ENCODE measurements at places on chromosomes 3 and 15.

DNA sequence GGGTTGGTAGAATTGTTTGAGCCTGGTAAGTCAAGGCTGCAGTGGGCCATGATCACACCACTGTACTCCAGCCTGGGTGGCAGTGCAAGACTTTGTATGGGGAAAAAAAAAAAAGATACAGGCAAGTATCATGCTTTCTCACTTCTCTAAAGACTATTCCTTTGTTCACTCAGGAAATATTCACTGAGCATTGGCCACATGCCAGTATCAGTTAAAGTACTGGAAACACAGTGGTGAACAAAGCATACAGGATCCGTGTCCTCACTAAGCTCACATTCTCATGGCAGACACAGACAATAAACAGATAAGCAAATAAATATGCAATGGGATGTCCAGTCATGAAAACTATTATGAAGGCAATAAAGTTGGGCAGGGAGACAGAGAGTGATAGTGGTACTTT is 5.1 kb upstream of the MTHFS start:
- DNase-seq, result no peak

DNA sequence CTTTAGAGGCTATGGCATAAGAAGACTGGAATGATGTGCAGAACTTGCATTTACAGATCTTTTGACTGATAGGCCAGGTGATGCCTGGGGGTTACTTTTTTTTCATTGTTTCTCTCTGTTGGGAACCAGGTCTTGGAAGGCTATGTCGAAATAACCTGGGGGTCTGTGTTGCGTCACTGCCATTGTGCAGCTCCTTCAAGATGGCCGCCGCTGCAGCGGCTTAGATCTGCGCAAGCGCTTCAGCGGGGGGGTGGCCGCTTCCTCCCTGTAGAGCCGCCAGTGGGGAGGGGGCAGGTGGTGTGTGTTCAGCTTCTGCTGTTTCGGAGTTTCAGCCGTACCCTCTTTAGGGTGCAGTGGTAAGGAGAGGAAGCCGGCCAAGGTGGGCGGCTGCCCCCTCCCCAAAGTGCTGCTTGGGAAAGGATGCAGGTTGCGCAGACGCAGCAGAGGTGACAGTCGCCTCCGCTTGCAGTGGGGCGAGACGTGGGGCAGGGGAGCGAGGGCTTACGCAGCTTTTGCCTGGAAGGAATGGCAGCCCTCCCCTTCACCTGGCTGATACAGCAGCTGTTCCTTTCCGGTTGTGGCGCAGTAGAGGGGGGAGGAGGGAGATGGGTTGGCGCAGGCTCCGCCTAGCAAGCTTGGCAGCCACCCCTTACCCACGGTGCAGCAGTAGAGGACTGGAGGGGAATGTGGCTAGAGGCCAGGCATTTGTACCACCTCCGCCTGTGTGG is 1.5 kb downstream of the SNRPN start:
- peak; percentile 63 for DNase-seq

DNA sequence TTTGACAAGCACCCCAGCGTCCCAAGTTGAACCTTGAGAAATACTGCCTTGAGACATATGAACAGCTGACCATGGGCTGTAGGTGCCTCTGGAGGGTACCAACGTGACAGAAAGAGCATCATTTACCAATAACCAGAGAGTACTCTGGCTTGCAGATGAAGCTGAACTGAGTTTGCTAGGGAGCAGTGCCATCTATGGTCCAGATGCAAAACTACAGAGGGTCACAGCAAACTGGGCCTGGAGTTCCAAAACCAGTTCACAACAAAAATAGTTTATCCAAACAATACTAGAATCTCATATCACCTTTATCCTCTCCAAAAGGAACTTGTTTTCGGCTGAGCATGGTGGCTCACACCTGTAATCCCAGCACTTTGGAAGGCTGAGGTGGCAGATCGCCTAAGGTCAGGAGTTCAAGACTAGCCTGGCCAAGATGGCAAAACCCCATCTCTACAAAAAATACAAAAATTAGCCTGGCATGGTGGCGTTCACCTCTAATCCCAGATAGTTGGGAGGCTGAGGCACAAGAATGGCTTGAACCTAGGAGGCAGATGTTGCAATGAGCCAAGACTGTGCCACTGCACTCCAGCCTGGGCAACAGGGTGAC is 69.3 kb downstream of the CHAC1 start:
- peak; percentile 49 for DNase-seq

DNA sequence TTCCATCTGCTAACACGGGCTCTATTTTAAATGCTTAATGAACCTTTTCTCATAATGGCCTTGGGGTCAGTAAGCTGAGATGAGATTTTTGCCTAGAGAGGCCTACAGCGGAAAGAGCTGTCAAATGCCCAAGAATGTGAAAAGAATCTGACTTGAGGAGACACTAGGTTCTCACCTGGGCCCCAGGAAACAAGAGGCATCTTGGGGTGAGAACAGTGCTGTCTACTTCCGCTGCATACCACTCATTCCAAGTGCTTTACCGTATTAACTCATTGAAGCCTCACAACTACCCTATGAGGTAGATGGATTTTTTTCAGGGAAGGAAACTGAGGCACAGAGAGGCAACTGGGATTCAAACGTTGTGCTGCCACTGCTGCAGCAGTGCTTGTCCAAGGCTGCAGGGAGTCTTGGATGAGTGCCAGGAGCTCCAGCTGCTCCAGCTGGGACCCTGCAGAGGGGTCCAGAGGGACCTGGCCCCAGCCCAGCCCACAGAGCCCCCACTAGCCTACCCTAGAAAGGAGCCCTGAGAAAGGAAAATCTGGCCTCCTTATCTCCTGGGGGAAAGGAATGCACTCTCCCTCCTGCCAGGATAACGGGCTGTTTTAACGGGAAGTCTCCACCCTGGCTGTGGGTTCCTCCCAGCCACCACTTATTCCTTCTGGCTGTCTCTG is 68.4 kb downstream of the SLC12A8 start:
- DNase-seq, result no peak

DNA sequence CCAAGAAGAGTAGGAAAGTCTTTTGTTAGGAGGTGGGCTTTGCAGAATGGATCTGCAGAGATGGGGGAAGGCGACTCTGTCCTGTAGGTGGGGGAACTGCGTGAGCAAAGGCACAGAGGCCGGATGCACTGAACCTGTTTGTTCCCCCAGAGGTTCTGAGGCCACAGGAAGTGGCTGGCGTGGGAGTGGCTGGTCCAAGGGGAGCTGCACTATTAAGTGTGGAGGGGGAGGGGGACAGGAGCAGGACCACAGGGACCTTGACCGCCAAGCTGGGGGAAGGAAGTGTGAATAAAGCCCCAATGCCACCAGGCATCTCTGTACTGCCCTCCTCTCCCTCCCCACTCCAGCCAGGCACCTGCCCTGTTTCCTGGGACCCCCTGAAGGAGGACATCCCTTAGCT is 51.8 kb downstream of the CYP11A1 start:
- DNase-seq, result no peak

GRCh38 chr3:37626736-37627565 is 234.7 kb upstream of the CTDSPL start:
- DNase-seq, result no peak

- no peak for DNase-seq
These were observed 29.4 kb downstream of the ULK4 start for GRCh38 chr3:41932464-41932863.

DNA sequence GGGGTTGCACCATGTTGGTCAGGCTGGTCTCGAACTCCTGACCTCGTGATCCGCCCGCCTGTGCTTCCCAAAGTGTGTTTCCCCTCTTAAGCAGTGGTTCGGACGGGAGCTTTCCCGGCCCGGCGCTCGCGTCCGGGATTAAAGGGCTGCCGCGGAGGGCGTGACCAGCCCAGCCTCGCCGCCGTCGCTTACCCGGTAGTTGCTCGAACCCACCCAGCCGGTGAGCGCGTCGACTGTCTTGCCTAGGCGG is 513 bp downstream of the CLASP2 start:
- no peak for DNase-seq

Measured in muscle of back (tissue), 13 donors.